H7 (cell line): ENCODE measurements at places on chromosomes 2 and 18. TPM values are rescaled to one million over a fixed set of nuclear protein-coding genes. Genes with fewer than 3 reads are reported as not detected.

The ITM2C gene
- total RNA-seq = 392 and 393 TPM in 2 replicates

DNA sequence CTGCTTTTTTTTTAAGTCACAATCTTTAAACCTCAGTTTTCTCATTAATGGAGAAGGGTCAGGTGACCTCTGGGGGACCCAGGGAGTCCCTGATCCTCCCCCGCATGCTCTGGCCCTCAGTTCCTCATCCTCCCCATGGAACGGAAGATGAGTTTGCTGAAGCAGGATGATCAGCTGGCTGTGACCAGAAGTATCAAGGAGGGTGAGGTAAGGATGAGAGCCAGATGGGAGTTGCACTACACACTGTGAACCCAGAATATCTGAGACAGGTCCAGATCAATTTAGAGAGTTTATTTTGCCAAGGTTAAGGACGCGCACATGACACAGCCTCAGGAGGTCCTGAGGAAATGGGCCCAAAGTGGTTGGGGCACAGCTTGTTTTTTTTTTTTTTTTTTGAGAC lies 3.8 kb downstream of the CATIP start:
- no peak for DNase-seq

- DNase-seq = no peak
Measured at GRCh38 chr2:67295851-67296250, 101.3 kb upstream of the ETAA1 start.

DNA sequence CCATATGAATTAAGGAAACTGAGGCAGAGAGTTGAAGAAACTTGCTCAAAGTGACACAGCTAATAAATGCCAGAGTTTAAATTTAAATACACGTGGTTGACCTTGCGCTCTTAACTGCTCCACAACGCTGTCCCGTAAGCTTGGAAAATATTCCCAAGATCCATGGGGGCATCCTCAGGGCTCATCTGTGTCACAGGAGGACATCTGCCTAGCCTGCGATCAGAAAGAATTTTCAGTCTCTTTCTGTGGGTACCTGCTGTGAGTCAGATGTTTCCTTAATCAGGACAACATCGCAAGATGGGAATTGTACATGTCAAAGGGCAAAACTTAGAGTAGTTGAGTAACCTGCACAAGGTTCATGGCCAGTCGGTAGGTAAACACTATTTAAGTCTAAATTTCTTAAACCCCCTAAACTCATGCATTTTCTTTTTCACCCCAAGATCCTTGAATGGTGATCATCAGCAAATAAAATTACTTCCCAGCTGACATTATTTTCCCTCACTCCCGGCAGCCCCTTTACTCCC lies 1.4 kb downstream of the CMPK2 start:
- no peak for DNase-seq

DNA sequence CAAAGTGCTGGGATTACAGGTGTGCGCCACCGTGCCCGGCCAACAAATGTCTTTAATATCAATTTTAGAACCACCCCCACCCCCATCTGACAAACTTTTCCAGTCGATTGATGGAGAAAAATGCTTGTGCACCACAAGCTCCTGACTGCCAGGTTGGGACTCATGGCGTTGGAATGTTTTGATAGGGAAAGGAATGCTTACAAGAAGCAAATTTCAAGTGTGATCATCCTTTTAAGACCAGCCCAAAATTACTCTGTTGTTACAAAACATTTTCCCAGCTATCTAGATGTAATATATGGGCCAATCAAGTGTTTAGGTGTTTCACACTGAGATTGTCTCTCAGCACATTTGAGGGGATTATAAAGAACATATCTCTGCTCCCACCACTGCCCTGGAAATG lies 45.2 kb downstream of the UBXN4 start:
- no peak for DNase-seq

GRCh38 chr2:24993406-24994145 lies 21.8 kb upstream of the DNAJC27 start:
- DNase-seq = no peak
